Renal pelvis (tissue), 12 donors: ENCODE measurements at places on chromosomes 12 and 14. TPM values are rescaled to one million over a fixed set of nuclear protein-coding genes. Genes with fewer than 3 reads are reported as not detected.

DNA sequence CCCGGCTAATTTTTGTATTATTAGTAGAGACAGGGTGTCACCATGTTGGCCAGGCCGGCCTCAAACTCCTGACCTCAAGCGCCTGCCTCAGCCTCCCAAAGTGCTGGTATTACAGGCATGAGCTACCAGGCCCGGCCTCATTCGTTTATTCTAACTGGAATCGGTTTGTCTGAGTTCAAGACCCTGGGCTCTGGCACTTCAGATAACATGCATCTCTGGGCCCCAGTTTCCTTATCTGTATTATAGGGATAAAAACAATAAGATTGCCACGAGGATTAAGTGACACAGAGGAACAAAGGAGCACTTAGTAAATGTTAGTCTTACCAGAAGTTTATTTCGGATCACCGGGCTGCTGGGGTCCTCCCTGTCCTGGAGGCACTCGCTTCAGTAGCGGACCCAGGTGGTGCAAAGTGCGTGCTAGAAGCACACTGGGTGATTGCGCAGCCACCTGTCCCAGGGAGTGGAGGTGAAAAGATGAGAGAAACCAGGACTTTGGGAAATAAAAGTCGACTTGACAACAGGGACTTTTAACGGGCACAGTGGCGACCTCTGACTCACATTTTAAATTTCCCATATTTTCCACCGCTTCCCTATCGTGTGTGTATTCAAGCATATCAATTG, 37.5 kb downstream of the ACACB start:
- no peak for DNase-seq

Gene CLEC14A
- 18.3 TPM for polyA plus RNA-seq

- no peak for DNase-seq
These were observed 270.2 kb downstream of the IPO8 start for GRCh38 chr12:30425445-30425844.

DNA sequence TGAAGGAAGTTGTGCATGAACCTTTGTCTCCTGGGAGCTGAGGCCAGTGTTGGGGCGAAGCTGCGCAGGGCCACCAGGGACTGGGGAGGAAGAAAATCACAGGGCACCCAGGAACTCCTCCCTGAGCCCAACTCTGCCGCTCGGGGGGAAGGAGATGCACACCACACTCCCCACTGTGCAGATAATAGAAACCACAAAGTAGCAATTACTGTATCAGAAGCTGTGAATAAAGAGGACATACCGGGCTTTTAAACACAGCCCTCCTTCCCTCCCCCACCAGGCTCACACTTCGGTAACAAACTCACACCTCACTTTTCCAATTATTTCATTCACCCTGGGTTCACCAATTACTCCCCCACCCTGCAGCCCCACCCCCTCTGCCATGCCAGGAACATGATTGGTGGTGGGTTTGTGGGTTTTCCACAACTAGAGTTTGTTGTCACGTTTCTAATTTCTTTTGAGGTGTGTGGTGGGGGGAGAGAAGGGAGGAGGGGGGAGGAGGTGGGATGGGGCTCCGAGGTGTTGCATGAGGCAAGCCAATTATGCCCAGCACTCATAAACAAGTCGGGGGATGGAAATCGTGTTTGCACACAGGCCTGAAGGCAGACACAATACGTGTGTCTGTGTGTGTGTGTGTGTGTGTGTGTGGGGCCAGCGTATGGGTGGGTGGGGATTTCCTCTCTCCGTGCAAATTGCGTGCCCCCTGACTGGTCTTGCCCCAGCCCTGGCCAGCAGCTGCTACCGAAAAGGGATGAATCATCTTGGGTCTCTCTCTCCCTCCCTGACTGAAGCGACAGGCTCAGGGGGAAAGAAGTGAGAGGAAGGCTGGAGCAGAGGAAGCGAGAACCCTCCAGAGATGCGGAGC, 103.3 kb downstream of the RBM19 start:
- DNase-seq: no peak

Gene INHBC
- polyA plus RNA-seq: 0.26 TPM
